Right lobe of liver (tissue), 6 donors: ENCODE measurements at places on chromosomes 13 and 19. TPM values are rescaled to one million over a fixed set of nuclear protein-coding genes. Genes with fewer than 3 reads are reported as not detected.

GRCh38 chr19:40716031-40716481 is 630 bp downstream of the COQ8B start:
- peak overlapping the region; percentile 84 for H3K27ac ChIP-seq
- H3K4me3 ChIP-seq = peak overlapping the region; percentile 61
- H3K4me1 ChIP-seq = no peaks in the 10 kb centered on the region
- DNase-seq = no peak
- peaks cover 13% of the 10 kb centered on the region for H3K36me3 ChIP-seq

- DNase-seq = no peak
- H3K4me3 ChIP-seq = no peak overlapping the region
- H3K27ac ChIP-seq = peak overlapping the region; percentile 60
- peaks cover 18% of the 10 kb centered on the region for H3K36me3 ChIP-seq
- no peaks in the 10 kb centered on the region for H3K27me3 ChIP-seq
These were observed 7.7 kb downstream of the PLEKHF1 start for GRCh38 chr19:29672933-29673336.

DNA sequence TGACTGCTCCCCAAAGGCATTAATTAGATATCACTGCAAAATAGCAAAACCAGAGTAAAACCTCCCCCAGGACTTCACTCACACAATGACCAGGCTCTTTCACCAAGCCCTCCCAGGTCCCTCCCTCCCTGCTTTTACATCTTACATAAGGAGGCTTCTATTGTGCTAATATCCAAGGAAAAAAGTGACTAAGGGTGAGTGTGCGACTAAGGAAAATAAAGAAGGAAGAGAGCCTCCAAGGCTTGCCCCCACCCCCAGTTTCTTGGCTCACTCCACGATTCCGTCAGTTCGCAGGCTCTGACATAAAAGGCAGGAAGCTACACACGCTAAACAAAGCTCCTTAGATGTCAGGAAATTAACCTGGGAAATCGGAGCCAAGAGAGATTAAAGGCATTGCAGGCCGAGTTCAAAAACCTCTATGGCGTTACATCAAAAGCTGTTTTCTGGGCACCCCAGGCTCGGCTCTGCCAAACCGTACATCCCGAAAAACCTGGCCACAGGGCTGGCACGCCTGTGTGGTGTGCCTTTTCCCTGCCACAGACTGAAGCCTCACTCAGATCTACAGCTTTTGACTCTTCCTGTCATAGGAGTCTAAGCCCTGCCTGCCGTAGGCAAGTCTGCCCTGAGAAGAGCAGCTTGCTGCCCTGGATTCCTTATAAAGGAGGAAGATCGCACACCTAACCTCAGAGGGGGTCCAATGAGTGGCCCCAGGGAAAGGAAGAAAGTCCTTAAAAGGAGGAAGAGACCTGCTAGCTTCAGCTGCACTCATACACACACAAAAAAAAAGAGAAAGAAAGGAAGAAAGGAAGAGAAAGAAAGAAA is 67.0 kb upstream of the SERP2 start:
- H3K27me3 ChIP-seq = no peaks in the 10 kb centered on the region
- H3K27ac ChIP-seq = peak overlapping the region; percentile 36
- H3K4me1 ChIP-seq = no peaks in the 10 kb centered on the region
- no peak for DNase-seq

DNA sequence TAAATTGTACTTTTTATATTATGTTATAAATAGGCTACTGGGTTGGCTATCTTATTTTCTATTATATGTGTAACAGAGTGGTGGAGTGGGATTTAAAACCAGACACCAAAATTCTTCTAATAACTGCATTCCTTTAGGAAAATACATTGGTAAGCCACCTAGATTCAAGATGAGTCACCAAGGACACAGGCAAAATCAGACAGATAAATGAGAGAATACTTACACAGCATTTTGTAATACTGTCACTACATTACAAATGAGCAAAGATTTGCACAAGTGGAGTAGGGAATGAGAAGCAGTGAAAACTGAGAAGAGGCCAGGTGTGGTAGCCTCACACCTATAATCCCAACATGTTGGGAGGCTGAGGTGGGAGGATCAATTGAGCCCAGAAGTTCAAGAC is 6.2 kb upstream of the SPART start:
- no peak overlapping the region for H3K27ac ChIP-seq
- no peak for DNase-seq
- H3K4me3 ChIP-seq = no peak overlapping the region
- H3K27me3 ChIP-seq = no peaks in the 10 kb centered on the region
- no peaks in the 10 kb centered on the region for H3K36me3 ChIP-seq
- no peaks in the 10 kb centered on the region for H3K4me1 ChIP-seq

DNA sequence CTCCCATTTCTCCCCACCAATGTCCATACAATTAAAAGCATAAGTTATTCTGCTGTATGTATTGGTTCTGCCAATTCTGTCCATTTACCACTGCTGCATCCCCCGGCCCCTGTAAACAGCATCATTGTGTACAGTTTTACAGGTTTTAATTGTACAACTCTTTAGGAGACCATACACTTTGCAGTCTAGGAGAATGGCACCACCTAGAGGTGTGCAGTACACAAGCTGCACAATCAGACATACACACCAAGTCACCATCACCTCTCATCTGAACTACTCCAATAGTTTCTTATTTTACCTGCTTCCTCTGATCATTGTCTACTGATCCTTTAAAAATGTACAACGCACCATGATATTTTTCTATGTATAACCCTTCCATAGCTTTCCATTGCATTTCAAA is 855.9 kb upstream of the KLHL1 start:
- no peak for DNase-seq
- H3K4me3 ChIP-seq = no peak overlapping the region
- no peaks in the 10 kb centered on the region for H3K4me1 ChIP-seq
- no peak overlapping the region for H3K27ac ChIP-seq
- no peaks in the 10 kb centered on the region for H3K36me3 ChIP-seq

GRCh38 chr13:113158946-113159345 is 498 bp downstream of the PROZ start:
- H3K27me3 ChIP-seq = no peaks in the 10 kb centered on the region
- peak overlapping the region; percentile 67 for H3K4me3 ChIP-seq
- peak; percentile 53 for DNase-seq
- H3K27ac ChIP-seq = peak overlapping the region; percentile 98

DNA sequence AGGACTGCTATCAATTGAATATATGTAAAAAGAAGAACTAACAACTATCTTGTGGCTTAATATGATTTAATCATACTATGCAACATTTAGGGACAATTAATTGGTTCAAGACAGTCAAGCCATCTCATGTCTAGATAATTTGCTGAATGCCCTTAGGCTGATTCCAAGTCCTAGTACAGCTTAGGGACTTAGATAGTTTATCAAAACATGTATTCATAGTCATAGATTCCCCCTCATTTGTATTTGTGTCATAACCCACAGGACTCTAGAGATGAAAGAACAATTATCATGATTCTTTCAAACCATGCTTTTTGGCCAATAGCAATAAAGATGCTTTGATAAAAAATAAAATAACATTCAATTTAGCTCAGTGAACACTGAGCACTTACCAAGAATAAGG is 607.6 kb downstream of the SLITRK1 start:
- no peaks in the 10 kb centered on the region for H3K36me3 ChIP-seq
- H3K27me3 ChIP-seq = no peaks in the 10 kb centered on the region
- no peak for DNase-seq
- H3K4me1 ChIP-seq = no peaks in the 10 kb centered on the region

The MISP3 gene
- total RNA-seq = 7.4 TPM
